NCI-H187 treated with DMSO at 0.1 percent for 48 hours (cell line): ENCODE measurements at places on chromosomes 1 and 21.

GRCh38 chr1:225814381-225814780, 4.5 kb downstream of the EPHX1 start:
- DNase-seq, result no peak

- DNase-seq, result no peak
Observed at GRCh38 chr1:147475488-147475887, 65.8 kb upstream of the BCL9 start.

GRCh38 chr1:205756552-205756951, 6.6 kb upstream of the NUCKS1 start:
- DNase-seq, result no peak

- no peak for DNase-seq
Observed at GRCh38 chr1:20233394-20233793, 47.1 kb upstream of the PLA2G2C start.

DNA sequence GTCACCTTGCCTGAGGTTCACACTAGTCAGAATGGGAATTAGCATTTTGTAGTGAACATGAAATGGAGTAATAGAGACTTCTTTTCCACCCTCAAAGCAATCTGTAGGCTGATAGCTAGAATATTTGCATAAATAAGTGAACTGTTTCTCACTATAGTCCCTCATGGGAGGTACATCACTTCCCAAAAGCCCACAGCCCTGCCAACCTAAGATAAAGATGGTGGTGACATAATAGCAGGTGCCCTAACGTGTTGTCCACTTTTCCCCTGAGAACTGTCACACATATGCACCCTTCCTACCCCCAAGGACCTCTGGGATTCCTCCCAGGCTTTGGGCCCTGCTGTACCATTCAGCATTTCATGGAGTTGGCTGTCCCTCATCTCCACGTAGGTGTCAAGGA, 4.4 kb downstream of the TMEM35B start:
- no peak for DNase-seq

- DNase-seq, result no peak
Observed at GRCh38 chr1:201714542-201715329, 114.2 kb upstream of the IPO9 start.

DNA sequence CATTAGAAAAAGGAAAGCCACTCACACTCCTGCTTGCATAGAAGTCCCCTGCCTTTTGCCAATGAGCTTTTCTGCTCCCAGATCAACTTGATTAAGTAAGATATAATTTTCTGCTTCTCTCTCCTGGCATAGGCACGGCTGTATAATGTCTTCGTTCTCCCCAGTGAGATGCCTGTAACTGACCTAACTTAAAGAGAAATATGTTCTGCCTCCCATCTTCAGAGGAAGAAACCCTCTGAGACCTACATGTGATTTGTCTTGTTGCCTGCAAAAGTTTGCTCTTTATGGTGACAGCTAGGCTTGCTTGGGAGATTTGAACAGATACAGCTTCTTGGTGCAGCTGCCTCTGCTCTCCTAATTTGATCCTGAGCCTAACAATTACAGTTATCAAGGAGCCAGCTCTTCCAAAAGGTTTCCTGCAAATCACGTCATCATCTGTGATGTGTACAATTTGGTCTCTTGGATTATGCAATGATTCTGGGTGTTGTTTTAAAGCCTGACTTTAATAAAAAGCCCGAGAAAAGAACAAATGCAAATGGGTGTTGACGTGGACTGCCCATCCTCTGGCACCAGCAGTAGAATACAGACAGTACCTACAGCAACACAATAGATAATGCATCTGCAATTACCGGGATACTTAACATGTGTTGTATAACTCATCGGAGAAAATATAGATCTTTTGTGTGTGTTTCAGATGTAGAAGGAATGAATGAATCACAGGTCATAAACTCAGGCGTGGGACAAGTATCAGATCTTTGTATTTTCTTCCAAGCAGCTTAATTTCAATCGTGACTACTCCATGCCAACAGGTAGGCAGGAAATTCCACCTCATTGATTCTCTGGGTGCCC, 76.2 kb upstream of the KAZN start:
- no peak for DNase-seq

DNA sequence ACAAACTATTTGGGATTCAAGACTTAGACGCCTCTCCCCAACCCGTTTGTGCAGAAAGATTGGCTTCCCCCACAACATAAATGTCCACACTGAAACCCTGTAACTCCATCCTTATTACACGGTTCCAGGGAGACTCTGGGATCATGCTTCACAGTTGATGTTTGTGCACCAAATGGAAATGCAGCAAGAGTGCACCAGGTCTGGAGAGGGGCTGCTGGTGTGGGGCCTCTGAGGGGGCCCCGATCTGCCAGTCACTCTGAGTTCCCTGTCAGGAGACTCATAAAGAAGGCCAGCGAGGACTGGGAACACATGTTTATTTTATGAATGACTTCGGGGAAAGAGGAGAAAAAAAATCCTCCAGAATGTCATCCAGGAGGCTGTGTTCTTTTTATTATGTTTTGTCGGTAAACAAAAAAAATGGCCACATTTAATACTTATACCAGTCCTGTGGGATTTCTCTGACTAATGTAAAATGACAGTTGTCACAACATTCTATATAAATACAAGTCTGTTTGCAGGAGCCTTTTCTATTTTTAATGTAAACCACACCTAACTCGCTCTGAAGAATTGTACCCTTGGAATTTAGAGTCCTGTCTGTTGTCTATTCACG, 439.1 kb upstream of the VAMP3 start:
- no peak for DNase-seq

DNA sequence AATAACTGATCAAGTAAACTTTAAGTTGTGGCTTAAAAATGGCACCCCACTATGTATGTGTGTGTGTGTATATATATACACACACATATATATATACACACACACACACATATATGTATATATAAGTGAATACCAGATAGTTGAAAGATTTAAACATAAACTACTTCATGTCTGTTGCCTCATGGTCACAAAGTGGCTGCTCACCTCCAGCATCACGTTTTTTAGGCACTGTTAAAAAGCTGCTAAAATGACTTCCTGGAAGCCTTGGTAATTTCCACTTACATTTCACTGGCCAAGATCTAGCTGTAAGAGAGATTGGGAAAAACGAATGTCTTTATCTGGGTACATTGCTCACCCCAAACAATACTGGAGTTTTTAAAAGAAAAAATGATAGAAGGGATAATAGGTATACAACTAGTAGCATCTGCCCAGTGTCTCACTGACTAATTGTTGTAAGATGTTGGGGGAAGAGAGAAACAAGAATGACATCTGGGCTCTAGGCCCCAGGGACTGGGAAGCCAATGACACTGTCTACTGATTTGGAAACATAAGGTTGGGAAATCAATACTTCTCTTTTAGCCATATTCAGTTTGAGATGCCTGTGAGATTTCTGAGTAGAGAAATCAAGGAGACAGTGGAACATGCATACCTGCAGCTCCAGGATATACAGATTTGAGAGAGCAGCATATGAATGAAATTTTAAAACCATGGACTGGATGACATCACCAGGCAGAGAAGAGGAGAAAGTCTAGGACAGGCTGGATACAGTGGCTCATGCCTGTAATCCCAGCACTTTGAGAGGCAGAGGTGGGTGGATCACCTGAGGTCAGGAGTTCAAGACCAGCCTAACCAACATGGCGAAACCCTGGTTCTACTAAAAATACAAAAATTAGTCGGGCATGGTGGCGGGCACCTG, 42.8 kb downstream of the CLDN14 start:
- DNase-seq, result no peak

GRCh38 chr1:219324629-219325367, 151.1 kb downstream of the LYPLAL1 start:
- DNase-seq, result no peak

DNA sequence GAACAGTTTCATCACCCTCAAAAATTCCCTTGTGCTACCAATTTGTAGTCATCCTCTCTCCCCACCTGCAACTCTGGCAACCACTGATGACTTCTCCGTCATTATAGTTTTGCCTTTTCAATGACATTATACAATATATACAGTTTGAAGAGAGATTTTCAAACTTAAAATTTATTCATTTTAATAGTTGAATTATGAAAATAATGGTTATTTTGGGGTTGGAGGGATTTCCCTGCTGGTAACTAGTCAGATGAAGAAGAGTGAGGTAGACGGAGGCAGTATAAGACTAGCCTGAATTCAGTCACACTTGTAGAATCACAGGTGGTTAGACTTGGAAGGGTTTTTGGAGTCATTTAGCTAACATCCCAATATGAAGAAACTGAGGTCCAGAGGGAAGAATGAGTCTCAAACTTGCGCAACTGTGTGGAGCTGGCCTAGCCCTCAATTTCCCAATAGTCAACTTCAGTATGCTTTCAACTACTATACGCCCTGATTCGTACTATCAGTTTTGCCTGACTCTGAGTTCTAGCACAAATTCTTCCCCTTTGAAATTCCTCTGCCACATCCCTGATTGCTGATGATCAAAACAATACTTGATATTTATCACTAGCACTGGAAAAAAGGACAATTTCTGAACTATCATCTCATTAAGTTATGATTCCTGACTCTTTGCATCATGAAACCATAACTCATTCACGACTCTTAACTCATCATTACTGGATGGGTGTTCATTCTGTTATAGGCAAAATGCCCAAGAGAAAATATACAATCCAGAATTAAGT, 54.2 kb downstream of the VANGL2 start:
- no peak for DNase-seq

DNA sequence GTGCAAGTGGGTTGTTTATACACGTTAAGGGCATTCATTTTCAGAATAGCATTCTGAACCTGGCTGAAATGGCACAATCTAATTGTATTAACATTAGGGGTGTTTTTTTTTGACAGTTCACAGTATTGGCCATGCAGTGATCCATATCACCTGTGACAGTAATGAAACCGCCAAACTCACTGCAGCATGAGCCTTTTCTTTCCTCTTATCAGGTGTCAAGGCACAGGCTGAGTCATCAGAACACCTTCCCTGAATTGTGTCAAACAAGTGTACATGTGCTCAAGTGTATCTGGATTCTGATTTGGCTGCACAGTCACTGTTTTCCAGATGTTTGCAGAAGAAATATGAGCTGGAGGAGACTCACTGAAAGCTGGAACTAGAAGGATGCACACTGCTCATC, 47.7 kb upstream of the C8B start:
- no peak for DNase-seq

- no peak for DNase-seq
Observed at GRCh38 chr1:90719330-90720144, 2.4 kb upstream of the BARHL2 start.

DNA sequence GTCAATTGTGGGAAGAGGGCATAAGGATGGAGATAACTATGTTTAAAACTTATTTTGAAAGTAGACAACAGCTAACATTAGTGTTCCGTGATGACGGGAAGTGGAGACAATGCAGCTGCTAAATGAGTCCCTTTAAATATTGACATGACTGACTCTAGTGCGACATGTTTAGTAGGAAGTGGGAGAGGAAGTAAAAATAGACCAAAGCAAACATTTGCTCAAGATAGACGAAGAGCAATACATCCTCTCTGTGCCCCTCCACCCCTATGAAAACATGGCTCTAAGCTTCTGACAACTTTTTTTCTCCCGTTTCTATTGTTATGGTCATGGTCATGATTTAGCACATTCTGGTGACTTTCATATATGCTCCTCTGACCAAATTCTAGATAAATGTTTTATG, 60.0 kb upstream of the HMCN1 start:
- DNase-seq, result no peak

DNA sequence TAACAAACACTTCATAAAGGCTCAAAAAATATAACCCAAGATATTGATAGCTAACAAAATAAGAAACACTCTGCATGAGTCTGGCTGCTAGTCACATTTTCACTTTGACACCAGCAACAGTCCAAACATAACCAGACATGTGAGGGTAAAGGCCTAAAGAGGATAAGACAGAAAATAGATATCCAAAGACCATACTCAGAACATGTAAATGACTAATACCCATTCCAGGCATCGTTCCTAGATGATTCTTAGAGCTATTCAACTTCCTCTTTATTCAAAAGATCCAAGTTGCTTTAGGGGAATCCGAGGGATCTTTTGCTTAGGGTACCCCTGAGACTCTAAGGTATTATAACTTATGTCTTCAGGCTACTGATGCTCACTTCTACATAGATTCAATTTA, 5.1 kb downstream of the COL24A1 start:
- DNase-seq, result no peak

GRCh38 chr21:32844076-32844475, 72.5 kb upstream of the PAXBP1 start:
- no peak for DNase-seq

DNA sequence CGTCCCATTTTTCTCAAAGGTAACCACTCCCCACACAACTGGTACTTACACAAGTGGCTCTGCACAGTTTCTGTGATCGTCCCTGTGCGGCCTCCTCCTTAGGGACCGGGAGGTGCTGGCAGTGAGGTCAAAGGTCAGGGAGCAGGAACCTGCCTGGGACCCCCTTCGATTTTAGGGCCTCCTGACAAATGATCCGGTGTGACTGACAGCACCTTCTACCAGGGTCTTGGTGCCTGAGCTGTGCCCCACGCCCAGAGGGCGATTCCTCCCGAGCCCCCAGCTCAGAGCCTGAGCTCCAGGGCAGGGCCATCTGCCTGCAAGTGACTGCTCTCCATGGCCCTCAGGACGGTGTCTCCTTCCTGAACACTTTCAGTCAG, 11.8 kb upstream of the TMEM240 start:
- DNase-seq, result no peak

DNA sequence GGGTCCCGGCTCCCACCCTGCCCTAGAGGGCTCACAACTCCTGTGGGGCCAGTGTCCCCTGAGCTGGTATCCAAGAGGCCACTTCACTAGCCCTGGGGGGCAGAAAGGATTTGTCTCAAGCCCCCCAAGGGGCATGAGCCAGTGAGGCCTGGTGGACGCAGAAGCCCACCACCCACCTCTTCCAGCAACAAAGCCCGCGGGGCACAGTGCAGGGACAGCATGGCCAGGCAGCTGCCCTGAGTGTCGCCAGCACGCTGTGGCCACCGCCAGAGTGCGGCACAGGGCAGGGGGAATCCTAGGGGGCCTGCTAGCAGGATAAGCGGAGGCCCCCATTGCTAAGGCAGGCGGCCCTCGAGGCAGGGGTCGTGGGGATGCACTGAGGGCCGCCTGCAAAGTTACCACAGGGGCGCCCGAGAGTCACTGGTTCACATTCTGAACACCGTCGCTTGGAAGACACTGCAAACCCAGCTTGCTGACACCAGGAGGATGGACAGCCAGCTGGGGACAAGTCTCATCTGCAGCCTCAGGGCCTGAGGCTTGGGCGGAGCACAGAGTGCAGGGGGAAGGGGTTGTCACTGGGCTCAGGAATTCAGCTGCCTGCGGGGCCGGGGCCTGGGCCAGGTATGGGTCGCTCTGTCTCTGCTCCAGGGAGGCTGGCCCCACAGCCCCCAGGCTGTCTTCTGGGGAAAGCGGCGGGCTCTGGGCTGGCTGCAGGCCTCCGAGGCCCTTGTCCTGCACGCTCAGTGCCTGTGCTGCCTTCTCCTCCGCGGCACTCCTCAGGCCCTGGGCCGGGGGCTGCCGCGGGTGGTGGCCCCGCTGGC, 26.8 kb downstream of the SLC19A1 start:
- DNase-seq, result no peak

GRCh38 chr1:222654849-222655248, 37.0 kb downstream of the MIA3 start:
- DNase-seq, result no peak

DNA sequence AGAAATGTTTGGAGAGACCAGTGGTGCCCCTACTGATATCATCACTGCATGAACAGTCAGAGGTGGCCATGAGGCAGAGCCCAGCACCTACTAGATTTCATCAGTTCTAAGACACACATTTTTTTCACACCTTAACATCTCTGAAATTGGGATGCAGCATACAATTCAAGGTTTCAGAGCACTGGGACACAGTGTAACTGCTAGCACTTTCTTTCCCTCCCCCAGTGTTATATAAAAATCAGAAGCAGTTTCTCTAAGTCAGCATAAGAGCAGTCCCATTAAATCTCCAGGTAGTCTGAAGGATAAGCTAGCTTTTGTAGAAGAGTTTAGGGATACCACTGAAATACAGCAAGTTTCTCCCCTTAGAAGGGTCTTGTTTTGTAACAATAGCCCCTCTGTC, 10.0 kb upstream of the ANGPTL7 start:
- no peak for DNase-seq
